GM04504 (cell line): ENCODE measurements at places on chromosomes 5 and 9.
A peak's percentile ranks its signal among the peaks of the same experiment; 100 is the strongest.

DNA sequence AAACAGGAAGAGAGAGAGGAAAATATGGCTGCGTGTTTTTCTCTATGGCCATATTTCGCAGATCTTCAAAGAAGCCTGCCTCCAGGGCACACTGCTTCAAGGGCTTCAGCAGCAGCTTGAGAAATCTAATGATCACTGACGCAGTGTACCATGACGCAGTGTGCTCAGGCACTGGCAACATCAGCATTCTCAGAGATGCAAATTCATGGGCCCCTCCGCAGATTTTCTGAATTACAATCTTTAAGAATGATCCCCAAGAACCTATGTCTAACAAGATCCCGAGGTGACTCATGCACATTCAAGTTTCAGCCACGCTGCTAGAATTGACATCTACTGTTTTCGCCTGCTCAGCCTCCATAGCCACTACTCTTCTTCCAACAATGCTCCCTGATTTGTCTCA, 143.9 kb upstream of the ZNF366 start:
- no peak for DNase-seq

GRCh38 chr9:79268806-79269205, 303.0 kb upstream of the TLE4 start:
- no peak for DNase-seq

- DNase-seq, result no peak
These were observed 18.0 kb downstream of the ORM2 start for GRCh38 chr9:114347675-114348074.

GRCh38 chr5:76332611-76333205, 70.4 kb upstream of the IQGAP2 start:
- no peak for DNase-seq

DNA sequence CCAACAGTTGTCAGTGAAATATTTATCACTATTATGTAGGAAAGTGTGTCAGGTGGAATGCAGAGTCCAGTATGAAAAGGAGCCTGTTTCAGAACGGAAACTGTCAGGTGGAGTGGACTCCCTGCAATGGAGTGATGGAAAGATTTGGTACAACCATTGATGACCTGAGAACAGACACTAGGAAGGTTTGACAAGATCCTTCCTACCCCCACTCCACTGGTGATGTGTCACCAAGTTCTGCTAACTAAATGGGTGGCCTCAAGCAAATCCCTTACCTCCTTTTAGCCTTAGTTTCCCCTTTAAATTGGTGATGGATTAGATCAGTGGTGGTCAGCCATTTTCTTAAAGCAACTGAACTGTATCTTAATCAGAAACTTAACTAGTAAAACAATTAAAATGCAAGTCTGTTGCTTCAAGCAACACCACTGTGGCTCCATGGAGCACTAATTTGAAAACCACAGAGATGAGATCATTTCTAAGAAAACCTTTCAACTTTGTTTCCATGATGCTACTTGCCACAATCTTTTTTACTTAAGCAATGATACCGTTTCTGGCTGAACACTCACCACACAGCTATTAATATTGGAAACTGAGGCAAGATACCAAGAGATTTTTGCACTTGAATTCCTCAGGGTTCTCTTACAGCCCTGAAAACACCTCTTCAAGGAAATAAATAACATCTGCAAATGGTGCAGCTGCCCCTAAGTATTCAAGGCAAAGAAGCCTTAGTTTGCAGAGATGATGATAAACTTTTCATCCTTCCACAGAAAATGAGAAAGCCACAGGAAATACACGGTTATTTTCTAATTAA, 140.6 kb downstream of the ERCC6L2 start:
- DNase-seq, result no peak

GRCh38 chr5:164898705-164899104, 1393.3 kb downstream of the MAT2B start:
- DNase-seq, result no peak

- DNase-seq, result peak; percentile 47
These were observed 17.3 kb downstream of the SLC22A5 start for GRCh38 chr5:132386644-132387286.

- no peak for DNase-seq
These were observed 6.8 kb upstream of the NTNG2 start for GRCh38 chr9:132154863-132155567.

- DNase-seq, result no peak
These were observed 7.1 kb downstream of the ANP32B start for GRCh38 chr9:97990259-97990658.

- DNase-seq, result no peak
These were observed 75.8 kb downstream of the FGF18 start for GRCh38 chr5:171495122-171495700.

DNA sequence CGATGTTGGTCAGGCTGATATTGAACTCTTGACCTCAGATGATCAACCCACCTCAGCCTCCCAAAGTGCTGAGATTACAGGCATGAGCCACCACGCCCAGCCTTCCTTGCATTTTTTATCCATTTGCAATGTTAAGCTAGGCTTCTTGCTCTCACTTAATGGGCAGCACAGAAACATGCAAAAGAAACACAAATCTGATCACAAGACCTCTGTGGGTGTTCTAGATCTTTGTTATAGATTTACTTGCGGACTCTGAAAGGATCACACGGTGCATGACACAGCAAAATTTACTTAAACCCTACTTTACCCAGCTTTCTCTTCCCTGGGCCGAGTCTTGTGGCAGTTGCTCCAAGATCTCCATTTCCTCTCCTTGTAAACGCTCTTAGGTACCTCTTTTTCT, 71.3 kb downstream of the PSAT1 start:
- DNase-seq, result no peak

DNA sequence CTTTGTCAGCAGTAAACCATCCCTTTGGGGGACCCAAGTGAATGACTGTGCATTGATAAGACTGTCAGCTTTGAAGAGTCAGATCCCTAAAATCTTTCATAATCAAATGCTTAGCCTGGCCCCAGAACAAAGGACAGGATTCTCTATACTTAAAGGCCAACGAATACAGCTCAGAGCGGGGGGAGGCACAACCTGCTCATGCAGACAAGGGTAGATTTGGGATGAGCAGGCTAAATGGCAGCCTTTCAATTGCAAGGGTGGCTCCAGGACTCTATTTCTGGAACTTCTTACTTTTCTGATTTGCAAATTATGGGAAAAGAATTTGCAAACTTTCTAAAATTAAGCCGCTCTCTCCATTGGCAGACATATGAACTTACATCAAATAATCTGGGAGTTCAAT, 66.4 kb downstream of the ELL2 start:
- DNase-seq, result no peak

DNA sequence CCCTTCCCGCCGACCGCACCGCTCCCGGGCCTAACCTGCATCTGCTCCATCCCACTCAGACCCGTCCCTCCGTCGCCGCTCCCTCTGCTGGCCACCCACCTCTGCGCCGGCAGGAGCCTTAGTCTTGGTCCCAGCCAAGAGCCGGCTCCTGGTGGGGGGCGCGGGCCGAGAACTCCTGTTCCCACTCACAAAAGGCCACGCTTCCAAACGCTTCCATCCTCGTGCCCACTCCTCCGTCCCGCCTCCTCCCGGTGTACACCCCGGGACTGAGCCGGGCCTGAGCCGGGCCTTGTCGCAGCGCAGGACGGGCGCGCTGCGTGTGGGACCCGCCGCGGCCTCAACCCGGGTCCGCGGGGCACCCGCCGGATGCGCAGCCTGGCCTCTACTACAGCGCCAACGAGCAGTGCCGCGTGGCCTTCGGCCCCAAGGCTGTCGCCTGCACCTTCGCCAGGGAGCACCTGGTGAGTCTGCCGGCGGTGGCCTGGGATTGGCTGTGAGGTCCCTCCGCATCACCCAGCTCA, 7.5 kb downstream of the ADAMTS13 start:
- DNase-seq, result no peak

DNA sequence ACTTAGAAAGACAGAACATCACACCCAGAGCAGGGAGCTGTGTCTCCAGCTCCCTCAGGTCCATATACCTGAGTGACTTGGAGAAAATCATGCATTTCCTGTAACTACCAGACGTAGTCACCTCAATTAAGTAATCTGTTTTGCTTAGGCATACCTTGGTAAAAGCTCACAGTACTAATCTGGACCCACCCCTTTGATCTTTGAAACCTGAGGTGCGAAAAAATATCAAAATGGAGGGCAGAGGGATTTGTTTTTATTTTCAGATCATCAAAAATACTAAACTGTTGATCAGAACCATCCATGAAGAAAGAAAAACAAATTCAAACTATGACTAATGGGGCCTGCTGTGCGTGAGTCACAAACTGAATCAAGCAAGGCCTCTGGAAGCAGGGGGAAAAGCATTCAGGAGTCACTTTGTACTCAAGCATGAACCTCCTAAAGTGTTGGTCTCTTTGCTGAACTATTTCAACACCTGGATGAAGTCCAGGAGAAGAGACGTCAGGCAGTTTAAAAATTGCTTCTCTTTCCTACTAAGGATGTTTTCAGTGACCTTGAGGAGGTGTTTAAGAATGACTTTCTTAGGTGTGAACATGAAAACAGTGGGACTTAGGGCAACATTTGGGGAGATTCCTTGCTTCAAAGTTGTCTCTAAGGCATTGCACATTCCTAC, 76.3 kb downstream of the MUSK start:
- peak; percentile 93 for DNase-seq

GRCh38 chr5:138230981-138231589, 18.0 kb upstream of the CDC23 start:
- DNase-seq, result no peak

- DNase-seq, result no peak
These were observed 57.6 kb downstream of the PTCH1 start for GRCh38 chr9:95459178-95459577.

DNA sequence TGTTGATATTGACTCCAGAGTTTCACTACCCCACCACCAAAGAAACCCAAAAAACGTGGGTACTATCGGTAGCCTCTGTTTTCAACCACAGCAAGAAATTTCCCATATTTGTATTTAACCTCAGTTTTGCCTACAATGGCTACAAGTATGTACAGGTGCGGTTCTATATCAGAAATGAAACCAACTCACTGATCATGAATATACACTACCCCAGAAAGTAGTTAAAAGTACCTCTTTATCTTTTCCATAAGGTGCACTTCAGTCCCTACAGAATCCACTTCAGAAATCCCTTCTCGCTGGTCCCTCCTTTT, 140.6 kb upstream of the SLC12A2 start:
- DNase-seq, result no peak

DNA sequence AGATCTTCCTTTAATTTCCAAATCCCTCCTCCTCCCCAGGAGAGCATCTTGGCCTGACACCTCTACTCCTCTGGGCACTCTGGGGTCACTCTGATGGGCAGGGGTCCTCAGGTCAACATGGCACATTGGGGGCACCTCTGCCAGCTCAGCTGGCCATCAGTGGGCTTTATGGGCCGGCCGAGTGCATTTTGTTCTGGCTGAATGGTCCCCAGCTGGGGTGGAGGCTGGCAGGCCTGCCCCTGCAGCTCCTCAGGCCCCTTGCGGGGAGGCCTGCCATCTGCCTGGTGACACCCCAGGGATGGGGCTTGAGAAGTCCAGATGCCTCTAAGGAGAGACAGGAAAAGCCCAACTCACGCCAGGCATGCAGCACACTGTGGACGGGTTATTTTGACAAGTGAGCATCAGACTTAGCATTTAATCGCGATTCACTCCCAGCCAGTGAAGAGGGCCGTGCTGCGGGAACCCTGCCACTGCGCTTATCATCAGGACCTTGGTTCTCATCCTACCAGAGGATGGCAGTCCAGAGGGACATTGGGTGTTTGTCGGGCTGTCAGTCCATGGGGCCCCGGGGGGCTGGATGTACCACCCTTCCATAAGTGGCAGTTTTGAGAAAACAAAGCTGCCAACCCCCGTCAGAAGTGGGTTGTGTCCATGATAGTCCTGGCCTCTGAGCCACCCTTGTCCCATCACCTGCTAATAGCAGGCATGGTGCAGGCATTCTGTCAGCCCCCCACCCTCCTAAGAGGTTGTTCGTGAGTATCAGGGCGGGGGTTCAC, 21.7 kb downstream of the PHF2 start:
- DNase-seq, result no peak

DNA sequence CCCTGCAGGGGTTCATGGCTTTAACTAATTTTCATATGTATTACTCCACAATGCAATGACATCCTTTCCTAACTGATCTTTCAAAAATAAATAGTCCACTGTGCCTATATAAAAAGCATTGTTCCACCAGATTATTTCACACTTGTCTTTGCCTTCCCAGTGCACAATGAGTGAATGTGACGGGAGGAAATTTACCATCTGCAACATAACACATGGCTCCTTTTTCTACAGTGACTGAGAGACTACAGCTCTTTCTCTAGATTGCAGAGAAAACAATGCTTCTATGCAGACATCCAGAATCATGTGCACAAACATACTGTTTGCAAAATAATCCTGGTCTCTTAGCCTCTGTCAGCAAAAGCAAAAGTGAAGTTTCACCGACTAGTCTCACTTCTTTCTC, 483.7 kb upstream of the PIK3R1 start:
- DNase-seq, result no peak

DNA sequence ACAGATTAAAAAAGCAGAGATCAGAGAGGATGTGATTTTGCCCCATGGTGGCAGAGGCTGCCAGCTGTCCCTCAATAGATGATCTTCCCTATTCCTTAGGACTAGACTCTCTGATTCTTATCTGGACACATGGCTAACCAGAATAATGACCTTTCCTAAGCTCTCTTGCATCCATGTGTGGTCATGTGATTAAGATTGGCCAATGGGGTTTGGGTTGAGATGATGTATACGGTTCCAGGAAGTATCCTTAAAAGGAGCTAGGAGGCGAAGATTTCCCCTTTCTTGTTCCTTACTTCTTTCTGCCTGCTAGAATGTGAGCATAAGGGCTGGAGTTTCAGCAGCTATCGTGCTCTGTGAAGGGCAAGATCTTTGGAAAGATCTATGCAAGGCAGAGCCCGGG, 39.8 kb downstream of the FOXI1 start:
- no peak for DNase-seq

- peak; percentile 23 for DNase-seq
These were observed 14.3 kb downstream of the PDE8B start for GRCh38 chr5:77224672-77225355.

GRCh38 chr5:93721511-93721910, 19.9 kb downstream of the POU5F2 start:
- no peak for DNase-seq
